ENCODE measurements at places on chromosomes 3 and 15. TPM values are rescaled to one million over a fixed set of nuclear protein-coding genes. Genes with fewer than 3 reads are reported as not detected.

The GOLGA6A gene
- not detected for total RNA-seq

GRCh38 chr3:15475161-15475560 is 46.3 kb downstream of the COLQ start:
- no peak for DNase-seq

DNA sequence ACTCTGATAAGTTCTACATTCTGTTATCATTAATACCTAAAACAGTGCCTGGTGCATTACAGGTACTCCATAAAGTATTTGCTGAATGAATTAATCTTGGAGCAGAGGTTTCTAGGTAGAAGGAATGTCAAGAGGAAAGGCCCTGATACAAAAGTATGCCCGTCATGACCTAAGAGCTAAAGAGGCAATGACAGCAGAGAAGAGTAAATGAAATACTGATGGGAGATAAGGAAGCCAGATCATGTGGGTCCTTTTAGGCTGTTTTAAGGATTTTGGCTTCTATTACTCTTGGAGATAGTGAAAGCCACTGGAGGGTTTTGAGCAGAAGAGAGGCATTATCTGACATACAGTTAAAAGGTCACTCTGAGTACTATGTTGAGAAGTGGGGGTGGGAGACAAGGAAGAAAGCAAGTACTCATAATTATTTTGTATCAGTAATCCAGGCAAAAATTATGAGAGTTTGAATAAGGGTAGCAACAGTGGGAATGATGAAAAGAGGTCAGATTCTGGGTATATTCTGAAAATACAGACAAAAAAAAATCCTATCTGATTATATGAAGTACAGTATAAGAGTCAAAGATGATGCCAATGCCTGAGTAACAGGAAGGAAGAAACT is 48.3 kb downstream of the DENND4A start:
- no peak for DNase-seq

The GP9 gene
- not detected for total RNA-seq

DNA sequence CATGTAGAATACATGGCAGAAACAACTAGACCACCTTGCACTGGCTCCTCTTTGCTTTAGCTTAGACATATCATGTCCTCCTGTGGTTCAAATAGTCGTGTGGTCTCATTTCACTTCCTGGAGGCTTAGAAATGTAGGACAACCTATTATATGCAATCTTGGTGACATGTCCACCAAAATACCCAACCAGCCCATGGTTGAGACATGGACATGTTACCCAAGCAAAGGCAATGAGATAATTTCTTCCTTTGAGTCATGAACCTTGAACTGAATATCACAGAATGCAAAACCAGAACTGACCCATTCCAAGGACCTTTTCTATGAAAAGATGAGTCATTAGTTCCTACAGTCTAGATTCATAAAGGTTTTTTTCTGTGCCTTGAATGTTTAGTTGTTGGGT is 309.0 kb upstream of the MDFIC2 start:
- no peak for DNase-seq

The ARRDC4 gene
- total RNA-seq: 4.6 TPM
